ENCODE measurements at places on chromosomes 13 and 19. TPM values are rescaled to one million over a fixed set of nuclear protein-coding genes. Genes with fewer than 3 reads are reported as not detected.

Gene ZNF791
- 5.1 TPM for total RNA-seq

Gene IZUMO4
- 0.51 TPM for total RNA-seq

Gene SLC1A6
- total RNA-seq: not detected

Gene ATP4A
- total RNA-seq: not detected

Gene ARHGAP45
- total RNA-seq: 4.2 TPM

Gene DCLK1
- total RNA-seq: 0.96 TPM

Gene SHISA7
- total RNA-seq: not detected

Gene DNMT1
- total RNA-seq: 60.6 TPM

Gene RASA3
- 10.4 TPM for total RNA-seq

Gene EXOC3L2
- 1.8 TPM for total RNA-seq

Gene KLF1
- 0.10 TPM for total RNA-seq

Gene ZNF649
- 0.15 TPM for total RNA-seq

Gene LGALS4
- 0.74 TPM for total RNA-seq

Gene CD37
- not detected for total RNA-seq

Gene TSKS
- total RNA-seq: not detected

Gene LILRA1
- not detected for total RNA-seq

Gene FBN3
- total RNA-seq: not detected

Gene SYCN
- total RNA-seq: not detected

Gene ITPKC
- total RNA-seq: 36.2 TPM

Gene ZBTB32
- not detected for total RNA-seq

Gene ACP5
- 0.28 TPM for total RNA-seq

Gene SBK3
- total RNA-seq: 0.81 TPM

Gene IGSF23
- total RNA-seq: 0.43 TPM

Gene SOX1
- not detected for total RNA-seq

Gene ACER1
- not detected for total RNA-seq

Gene RNF225
- total RNA-seq: 0.19 TPM

Gene ZNF772
- 1.4 TPM for total RNA-seq

Gene TMEM150B
- not detected for total RNA-seq

Gene SCEL
- total RNA-seq: 0.79 TPM

Gene INAFM1
- 10.2 TPM for total RNA-seq

Gene CDC37
- 174 TPM for total RNA-seq

Gene CTXN1
- total RNA-seq: 21.5 TPM

All from A549 treated with Mapracorat at 1 μM for 4 hours (cell line).